NCI-H2171 (cell line): ENCODE measurements at places on chromosomes 5 and 9.

GRCh38 chr9:102101723-102102122 lies 363.3 kb upstream of the GRIN3A start:
- DNase-seq = no peak

- no peak for DNase-seq
Measured at GRCh38 chr9:122220673-122221182, 8.0 kb downstream of the LHX6 start.

DNA sequence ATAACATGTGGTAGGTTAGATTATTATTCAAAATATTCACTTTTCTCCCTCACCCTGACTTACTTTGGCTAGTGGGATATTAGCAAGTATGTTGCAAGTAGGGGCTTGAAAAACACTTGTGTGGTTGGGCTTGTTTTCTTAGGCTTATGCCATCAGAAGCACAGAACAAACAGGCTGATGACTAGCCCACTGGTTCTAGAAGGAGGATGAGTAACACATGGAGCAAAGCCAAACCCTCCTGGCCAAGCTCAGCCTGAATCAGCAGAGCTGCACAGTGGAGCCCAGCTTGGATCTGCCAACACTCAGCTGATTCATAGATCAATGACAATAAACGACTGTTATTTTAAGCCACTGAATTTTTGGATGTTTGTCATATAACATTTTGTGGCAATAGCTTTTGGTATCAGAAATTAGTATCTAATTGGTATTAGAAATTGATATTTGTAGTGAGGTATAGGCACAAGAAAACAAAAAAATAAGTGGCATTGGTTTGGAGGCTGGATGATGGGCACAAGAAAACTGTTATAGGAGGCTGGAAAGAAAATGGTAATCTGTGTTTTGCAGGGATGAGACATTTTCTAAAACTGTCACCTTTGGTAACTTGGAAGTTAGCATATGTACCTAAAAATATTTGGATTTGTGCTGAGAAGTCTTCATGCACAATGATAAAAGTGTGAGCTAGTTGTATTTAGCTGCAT lies 46.1 kb upstream of the ZBED3 start:
- no peak for DNase-seq

- no peak for DNase-seq
Measured at GRCh38 chr9:127856094-127856728, 1.8 kb upstream of the ENG start.

DNA sequence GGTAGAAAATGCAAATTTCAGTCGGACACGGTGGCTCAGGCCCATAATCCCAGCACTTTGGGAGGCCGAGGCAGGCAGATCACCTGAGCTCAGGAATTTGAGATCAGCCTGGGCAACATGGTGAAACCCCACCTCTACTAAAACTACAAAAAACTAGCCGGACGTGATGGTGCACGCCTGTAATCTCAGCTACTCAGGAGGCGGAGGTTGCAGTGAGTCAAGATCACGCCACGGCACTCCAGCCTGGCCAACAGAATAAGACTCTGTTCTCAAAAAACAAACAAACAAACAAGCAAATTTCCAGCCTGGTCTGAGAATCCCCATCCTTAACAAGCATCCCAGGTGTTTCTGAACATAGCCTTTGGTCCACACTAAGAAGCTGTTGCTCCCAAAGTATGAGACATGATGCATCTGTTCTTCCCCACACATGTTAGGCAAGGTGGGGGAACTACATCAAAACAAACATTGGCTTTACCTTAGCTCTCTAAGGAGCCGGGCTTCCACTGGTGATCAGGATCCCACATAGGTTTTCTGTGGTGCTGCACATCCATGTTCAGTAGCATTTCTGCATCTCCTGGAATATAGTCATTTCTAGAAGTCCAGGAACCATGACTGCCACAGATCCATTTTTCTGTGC lies 92.5 kb upstream of the DMRT1 start:
- no peak for DNase-seq

- DNase-seq = no peak
Measured at GRCh38 chr9:15722888-15723287, 170.0 kb downstream of the CCDC171 start.

- DNase-seq = no peak
Measured at GRCh38 chr5:15627647-15628046, 127.7 kb downstream of the FBXL7 start.

DNA sequence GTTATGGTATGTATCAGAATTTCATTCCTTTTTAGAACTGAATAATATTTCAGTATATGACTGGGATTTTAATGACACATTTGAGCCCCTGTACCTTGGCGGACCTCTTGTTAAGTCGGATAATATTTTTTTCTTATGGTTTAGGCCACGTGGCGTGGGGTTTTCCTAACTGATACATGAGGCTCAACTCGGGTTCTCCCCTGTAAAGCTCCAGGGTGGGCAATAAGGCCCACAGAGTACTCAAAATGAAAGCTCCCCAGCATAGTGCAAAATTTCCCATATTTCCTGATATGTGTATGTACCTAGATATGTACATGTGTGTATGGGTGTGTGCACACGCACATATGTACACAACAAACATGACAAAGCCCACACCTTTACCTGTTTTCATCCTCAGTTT lies 24.5 kb downstream of the TICAM2 start:
- no peak for DNase-seq

- DNase-seq = no peak
Measured at GRCh38 chr5:27742805-27743204, 704.4 kb upstream of the CDH9 start.

GRCh38 chr9:92942688-92943616 lies 4.4 kb upstream of the FGD3 start:
- peak; percentile 47 for DNase-seq

GRCh38 chr9:77158772-77159513 lies 18.4 kb upstream of the VPS13A start:
- no peak for DNase-seq

DNA sequence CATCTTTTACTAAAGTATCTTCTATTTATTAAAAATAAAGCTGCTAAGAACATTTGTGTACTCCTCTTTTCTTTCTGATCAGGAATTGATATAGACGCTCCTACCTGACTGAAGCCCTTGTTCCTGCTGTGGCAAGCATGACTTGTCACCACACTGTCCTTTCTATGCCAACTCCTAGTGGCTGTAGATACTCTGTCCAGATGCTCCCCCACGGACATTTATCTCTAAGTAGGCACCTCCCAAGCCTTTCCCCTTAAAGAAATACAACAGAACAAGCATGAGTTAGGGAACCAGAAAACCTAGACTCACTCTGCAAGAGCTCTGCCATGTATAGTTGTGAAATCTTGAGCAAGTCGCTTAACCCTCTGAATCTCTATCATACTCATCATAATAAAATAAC lies 53.2 kb downstream of the FAM114A2 start:
- no peak for DNase-seq

- DNase-seq = no peak
Measured at GRCh38 chr9:129732100-129732499, 20.7 kb downstream of the PTGES start.
